ENCODE measurements at places on chromosomes 4 and X. TPM values are rescaled to one million over a fixed set of nuclear protein-coding genes. Genes with fewer than 3 reads are reported as not detected.

Gene SCOC
- 38.3 TPM for total RNA-seq

Gene NXF2B
- not detected for total RNA-seq

Gene ETDA
- total RNA-seq, result not detected

Gene IL1RAPL1
- total RNA-seq, result not detected

Gene NPY2R
- total RNA-seq, result not detected

Gene FMR1NB
- not detected for total RNA-seq

Gene EPGN
- not detected for total RNA-seq

Gene NWD2
- total RNA-seq, result not detected

Gene KLB
- 0.08 TPM for total RNA-seq

Gene GTPBP6
- total RNA-seq, result 65.9 TPM

Gene DRD5
- total RNA-seq, result not detected

Gene NUDT11
- total RNA-seq, result not detected

Gene TMPRSS11B
- not detected for total RNA-seq

Gene UCP1
- not detected for total RNA-seq

Gene CLIC2
- 27.5 TPM for total RNA-seq

Gene CETN2
- total RNA-seq, result 12.0 TPM

Gene VGLL1
- not detected for total RNA-seq

Gene RAB41
- not detected for total RNA-seq

Gene DMRTC1
- total RNA-seq, result not detected

Gene CFAP299
- total RNA-seq, result not detected

Gene HOPX
- 0.38 TPM for total RNA-seq

Gene PAGE1
- total RNA-seq, result not detected

Gene KLHL13
- 13.5 TPM for total RNA-seq

Gene SH3TC1
- total RNA-seq, result 47.0 TPM

Gene S100G
- not detected for total RNA-seq

Gene RNF212
- not detected for total RNA-seq

Gene SLC9B1
- 2.2 TPM for total RNA-seq

Gene USP17L29
- not detected for total RNA-seq

Gene ADAMTS3
- not detected for total RNA-seq

Gene VCX2
- not detected for total RNA-seq

Gene DNAAF6
- not detected for total RNA-seq

Gene SYN1
- total RNA-seq, result 0.43 TPM

Gene FAM9C
- total RNA-seq, result not detected

Gene PPID
- 21.9 TPM for total RNA-seq

Gene SLC6A14
- total RNA-seq, result 0.05 TPM

Gene CXCL3
- total RNA-seq, result not detected

Gene MAP7D2
- 0.13 TPM for total RNA-seq

Gene BANK1
- 0.44 TPM for total RNA-seq

Gene BCORL1
- 6.1 TPM for total RNA-seq

Gene CACNA1F
- total RNA-seq, result 0.05 TPM

Gene FBXO8
- total RNA-seq, result 13.1 TPM

Gene SLITRK4
- 0.74 TPM for total RNA-seq

Gene CRMP1
- total RNA-seq, result 0.16 TPM

Gene PWWP3B
- total RNA-seq, result not detected

Gene CXorf66
- total RNA-seq, result not detected

Gene FHIP1A
- 0.28 TPM for total RNA-seq

Gene MSX1
- 0.18 TPM for total RNA-seq

Data from GM12878 (cell line).